ENCODE measurements at places on chromosomes 2 and 18. TPM values are rescaled to one million over a fixed set of nuclear protein-coding genes. Genes with fewer than 3 reads are reported as not detected.

DNA sequence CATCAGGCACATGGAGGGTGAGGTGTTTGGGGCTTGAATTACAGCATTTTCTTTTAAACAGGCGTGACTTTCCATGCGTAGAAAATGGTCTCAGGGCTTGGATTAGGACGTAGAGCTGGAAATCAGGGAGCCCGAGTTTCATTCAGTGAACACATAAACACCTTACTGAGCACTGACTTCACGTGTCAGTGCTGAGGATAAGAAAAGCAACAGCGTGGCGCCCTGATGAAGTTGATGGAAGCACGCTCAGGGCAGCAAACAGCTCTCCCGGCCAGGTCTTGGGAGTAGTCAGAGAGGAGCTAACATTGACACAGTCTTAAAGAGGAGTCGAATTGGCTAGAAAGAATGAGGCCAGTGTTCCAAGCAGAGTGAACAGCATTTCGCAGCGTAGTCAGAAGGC lies 110.7 kb downstream of the LYPD1 start:
- no peak for DNase-seq

GRCh38 chr18:40094441-40094840 lies 1860.6 kb upstream of the PIK3C3 start:
- no peak for DNase-seq

DNA sequence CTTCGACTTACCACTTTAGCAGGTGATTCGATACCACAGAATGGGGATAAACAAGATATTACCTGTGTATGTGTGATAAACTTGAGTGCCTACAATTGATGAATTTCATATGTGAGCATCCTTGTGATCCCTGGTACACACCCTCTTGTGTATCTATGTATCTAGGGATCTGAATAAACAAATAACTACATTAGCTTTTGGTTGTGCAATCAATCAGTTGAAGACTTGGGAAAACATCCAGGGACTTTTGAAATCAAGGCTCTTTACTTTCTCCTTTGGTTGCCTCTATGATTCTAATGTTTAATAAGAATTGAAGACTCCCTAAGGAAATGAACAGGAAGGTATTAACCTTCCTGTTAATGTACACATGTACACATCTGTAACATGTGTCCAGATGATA lies 97.3 kb upstream of the DCC start:
- DNase-seq: no peak

DNA sequence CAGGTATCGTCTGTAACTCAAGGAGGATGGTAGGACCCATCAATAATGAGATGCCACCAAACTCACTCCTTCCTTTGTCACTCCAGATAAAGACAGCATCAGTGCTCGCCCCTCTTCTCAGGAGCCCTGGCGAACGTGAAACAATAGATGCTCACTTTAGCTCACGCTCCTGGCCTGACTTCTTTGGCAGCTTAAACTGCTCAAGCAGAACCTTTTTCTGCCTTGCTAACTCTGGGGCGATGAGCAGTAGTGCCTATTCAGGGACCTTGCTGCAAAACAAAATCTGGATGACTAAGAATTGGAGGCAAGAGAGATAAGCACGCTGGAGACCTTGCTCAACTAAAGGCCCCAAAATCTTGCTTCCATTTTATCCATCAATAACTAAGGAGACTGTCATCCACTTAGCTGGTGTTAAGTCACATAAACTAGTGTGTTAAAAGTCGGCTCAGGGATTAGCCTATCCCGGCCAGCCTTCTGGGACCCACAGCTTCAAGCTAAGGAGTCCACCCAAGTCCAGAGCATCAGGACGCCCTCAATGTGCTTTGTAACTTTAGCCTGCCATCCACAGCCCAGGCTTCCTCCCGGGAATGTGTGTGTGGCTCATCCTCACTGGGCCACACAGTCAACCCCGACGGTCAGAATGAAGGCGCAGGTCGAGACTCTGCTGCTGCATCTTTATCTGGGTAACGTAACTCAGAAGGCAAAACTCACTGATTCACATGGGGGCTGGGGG lies 38.9 kb downstream of the ZNF516 start:
- no peak for DNase-seq

- DNase-seq: no peak
Measured at GRCh38 chr2:62732262-62732777, 26.8 kb downstream of the EHBP1 start.

DNA sequence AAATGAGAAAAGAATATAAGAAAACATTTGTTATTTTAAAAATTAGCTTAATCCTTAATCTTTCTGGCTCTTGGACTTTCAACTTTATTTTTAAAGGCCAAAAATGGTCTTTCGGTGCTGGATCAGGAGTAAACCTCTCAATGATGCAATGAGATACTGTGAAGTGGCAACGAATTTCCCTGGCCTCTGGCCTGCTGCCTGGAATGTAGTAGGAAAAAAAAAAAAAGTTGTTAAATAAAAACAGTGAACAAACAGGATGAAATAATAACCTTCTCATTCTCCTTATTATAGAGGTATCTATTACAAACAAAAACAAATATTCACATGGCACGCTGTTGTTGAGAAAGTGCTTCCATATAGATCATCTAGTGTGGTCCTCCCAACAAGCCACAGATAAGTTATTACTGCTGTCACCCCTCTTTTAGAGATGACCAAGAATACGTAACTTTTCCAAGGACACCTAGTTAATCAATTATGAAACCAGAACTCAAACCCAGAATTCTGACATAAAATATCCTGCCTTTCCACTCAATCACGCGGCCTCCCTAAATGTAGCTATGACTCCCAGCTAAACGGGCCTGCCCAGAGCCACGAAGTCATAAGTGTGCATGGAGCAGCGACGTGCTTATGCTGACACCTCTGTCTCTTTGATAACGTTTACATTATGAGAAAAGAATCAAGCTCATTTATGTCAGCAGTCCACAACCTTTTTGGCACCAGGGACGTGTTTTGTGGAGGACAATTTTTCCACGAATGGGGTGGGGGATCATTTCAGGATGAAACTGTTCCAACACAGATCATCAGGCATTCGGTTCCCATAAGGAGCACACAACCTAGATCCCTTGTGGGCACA lies 170.9 kb downstream of the BCL2 start:
- DNase-seq: no peak

DNA sequence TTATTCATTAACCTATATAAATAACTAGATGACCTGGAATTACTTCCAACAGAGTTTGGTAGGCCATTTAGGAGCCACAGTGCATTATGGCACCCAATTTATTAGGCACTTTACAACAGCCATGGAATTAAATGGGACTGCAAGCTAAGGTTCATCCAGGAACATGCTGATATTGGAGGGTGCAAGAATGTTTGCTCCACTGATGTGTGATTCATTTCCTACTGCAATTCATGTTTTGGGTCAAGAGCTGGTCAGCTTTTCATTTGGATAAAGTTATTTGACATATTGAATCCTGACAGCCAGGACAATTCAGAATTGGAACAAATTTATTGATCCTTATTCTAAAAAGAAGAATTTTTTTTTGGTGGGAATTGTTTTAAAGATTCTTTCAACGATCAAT lies 11.8 kb upstream of the LYPD1 start:
- no peak for DNase-seq

DNA sequence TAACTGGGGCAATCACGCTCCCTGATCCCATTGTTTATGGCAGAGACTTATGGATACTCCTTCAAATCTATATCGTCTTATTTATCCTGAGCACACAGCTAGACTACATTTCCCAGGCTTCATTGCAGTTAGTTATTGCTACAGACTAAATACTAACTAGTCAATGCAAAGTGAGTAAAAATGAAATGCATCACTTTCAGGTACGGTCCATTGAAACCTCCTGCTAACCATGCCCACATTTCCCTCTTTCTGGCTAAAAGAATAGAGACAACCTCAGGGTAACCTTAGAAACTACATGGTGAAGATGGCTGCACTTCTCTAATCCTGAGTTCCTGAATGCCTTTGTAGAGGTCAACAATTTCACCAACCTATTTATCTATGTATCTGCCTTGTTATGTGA lies 437.4 kb downstream of the EPHA4 start:
- no peak for DNase-seq

DNA sequence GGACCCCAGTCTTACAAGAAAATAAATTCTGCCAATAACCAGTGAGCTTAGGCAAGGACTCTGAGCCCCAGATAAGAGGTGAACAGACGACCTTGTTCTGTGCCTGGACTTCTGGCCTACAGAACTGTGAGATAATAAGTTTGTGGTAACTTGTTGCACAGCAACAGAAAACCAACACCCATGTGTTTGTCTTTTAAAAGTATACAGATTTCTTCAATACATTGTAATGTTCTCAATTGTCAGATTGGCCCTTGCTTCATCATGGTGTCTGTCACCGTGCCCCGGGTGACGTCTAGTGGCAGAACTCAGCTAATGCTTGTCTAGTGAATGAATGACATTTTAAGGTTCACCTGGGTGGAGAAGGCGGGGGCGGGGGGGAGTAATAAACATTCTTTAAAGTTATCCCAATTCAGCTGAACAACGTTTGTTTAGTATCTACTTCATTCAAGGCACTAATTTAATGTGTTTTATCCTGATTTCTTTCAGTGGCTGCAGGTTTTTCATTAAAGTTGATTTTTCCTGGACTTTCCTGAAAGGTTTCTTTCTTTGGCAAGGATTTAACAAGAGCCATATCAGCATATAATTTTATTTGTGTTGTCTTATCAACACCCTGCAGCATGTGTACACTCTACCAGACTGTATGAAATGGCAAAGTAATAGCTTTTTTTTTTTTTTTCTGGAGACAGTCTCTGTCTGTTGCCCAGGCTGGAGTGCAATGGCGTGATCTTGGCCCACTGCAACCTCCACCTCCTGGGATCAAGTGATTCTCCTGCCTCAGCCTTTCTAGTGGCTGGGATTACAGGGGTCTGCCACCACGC lies 123.8 kb upstream of the DLX2 start:
- DNase-seq: no peak

DNA sequence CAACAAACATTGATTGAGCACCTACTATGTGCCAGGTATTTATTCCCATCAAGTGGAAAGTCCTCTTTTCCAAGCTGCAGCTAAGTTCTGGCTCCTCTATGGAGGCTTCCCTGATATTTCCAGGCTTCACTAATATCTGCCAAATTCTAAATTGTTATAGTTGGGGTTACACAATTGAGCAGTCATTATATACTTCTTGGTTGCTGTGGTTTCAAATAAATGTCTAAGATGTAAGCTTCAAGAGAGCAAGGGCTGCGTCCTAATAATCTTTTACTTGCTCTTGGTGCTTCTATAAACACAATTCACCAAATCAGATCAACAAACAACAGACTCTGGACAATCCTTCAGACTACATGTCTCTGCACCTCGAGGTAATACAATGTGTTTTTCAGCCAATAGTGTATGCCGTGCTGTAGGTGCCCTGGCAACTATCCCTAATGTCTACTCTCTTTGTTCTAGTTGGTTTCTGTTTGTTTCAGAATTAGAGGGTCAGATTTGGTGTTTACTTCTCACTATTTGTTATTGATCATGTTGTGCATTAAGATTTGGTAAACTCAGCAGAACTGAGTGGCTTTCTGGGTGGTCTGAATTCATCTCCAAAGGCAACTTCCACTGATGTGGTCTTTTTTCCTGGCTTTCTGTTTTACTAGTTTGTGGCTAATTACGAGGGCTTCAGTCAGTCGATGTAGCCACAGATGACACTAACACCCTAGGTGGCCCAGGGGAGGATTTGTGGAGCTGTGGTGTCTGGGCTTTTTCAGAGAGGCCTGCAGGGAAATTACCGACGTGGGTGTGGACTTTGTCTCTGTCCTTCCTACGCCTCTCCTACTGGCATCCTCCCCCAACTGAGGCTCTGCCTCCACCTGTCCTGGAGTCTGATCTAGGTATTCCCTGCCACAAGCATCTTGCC lies 50.4 kb downstream of the CDCA7 start:
- no peak for DNase-seq

DNA sequence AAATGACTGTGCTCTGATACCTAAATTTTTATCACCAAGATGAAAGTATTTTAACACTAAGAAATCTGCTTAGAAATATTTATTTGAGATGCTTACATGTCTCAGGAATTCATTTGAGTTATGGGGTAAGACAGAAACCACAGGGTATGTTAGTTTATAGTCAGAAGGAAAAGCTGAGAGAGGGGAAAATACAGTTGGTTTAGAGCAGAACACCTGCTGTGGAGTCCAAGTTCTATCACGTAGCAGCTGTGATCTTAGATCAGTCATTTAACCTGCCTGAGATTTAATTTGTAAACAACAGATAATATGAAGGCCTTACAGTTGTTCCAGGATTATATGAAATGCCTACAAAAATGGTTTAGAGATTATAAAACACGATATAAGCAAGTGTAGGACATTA lies 29.0 kb downstream of the PDE6D start:
- no peak for DNase-seq

DNA sequence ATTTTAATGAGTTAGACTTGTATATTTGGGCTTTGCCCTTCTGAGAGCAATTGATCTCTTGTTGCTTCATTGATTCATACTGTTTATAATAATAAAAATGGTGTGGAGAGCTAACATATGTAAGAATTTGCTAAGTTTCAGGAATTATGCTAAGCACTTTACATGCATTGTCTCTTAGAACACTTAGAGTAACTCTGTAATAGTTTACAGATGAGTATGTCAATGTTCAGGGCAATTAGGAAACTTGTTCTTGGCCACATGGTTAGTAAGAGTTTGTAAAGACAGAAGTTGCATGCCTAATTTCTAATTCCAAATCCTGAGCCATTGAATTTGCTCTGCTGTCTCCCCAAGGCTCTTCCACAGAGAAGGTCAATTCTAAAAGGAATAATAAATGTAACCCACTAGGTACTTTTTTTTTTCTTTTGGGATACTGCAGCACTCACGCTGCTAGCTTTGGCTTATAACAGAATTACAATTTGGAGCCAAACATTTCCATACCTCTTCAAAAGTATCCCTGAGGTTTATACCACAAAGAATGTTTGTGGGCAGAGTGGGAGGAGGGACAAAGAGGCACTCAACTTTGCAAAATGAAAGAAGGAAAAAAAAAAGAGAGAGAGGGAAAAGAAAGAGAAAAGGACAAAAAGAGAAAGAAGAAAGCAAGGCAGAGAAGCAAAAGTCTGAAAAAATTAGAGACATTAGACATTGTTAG lies 232.4 kb downstream of the CALCRL start:
- no peak for DNase-seq

The C18orf63 gene
- not detected for total RNA-seq

The SLC4A5 gene
- 0.14 TPM for total RNA-seq

The MLPH gene
- 36.0 TPM for total RNA-seq

The TMEM169 gene
- 2.9 TPM for total RNA-seq

The PDE11A gene
- total RNA-seq: 1.2 TPM

The TUBB8B gene
- not detected for total RNA-seq

The LRRTM4 gene
- not detected for total RNA-seq

The ITPRIPL1 gene
- total RNA-seq: 7.7 TPM

The KCNK3 gene
- 5.1 TPM for total RNA-seq

All from epithelial cell of proximal tubule (primary cell).